ENCODE measurements at places on chromosomes 4 and X. TPM values are rescaled to one million over a fixed set of nuclear protein-coding genes. Genes with fewer than 3 reads are reported as not detected.

DNA sequence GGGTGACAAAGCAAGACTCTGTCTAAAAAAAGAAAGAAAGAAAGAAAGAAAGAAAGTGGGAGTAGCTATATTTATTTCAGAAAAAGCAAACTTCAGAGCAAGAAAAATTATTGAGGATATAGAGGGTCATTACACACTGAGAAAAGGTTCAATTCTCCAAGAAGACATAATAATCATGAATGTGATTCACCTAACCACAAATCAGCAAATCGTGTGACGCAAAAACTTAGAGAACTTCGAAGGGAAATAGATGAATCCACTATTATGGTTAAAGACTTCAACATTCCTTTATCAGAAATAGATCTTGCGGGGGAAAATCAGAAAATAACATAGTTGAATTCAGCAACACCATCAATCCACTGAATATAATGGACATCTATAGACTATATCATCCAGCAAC is 219.3 kb upstream of the LDB2 start:
- DNase-seq, result no peak

The AR gene
- total RNA-seq, result 17.8 TPM

The HELT gene
- total RNA-seq, result not detected

The CCDC160 gene
- total RNA-seq, result not detected

DNA sequence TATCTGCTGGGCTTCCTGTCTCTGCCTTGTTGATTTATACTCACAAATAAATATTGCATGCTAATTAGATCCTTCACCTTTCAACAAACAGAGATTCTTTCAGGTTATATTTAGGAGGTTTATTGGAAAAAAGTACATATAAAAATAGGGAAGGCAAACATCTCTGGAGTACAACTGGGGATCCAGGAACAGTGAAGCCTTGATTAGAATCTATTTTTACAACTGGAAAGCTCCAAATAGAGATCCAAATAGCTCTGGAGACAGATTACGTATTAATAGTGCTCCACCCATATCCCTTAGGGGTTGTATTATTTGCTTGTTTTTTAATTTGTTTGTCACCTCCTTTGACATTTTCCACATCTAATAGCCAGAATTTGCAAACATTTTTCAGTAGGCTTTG is 46.9 kb upstream of the MAP9 start:
- DNase-seq, result no peak

The INTS6L gene
- total RNA-seq, result 3.7 TPM

DNA sequence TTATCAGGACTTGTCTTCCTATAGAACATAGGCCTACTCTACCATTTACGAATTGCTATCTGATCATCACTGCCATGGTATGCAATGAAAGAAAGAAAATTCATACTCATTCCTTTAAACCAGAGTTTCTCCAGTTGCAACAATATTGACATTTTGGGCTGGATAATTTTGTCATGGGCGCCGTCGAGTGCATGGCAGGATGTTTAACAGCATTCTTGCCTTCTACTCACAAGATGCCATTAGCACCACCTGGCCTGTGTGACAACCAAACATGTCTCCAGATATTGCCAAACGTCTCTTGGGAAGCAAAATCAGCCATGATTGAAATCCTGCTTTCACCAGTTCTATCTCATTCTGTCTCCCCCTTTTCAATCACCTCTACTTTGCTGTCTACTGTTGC is 63.6 kb upstream of the ARHGAP24 start:
- no peak for DNase-seq

The ATP2B3 gene
- not detected for total RNA-seq

DNA sequence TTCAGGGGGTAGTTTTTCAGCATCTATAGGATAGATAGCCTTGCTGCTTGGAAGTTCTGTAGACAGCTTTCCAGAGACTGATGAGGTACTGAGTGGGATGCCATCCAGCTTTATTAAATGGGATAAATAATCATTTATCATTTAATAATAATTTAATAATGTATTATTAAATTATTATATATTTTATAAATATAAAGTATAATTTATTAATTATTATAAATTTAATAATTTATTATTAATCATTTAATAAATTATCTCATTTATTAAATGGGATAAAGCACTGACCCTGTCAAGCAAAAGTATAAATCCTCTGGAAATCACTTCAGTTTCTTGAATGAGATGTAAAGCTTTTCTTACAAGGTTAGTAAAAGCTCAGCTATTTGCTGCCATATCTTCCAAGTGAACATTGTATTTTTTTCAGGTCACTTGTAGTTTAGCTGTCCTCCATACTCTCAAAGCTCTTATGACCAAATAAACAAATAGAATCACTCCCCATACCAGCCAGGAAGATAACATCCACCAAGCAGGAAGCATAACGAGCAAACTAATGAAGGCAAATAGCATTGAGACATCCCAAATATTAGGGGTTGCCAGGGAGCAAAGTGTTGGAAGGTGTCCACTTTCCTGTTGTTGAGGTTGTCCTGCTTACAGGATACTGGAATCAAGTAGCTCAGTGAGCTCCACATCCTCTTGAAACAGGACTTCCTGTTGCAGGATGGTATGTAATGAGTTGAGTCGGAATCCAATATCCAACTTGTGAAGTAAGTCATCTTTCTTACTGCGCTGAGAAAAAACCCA is 88.9 kb downstream of the ZNF674 start:
- DNase-seq, result no peak

The GPC4 gene
- total RNA-seq, result 1.0 TPM

The ARAP2 gene
- total RNA-seq, result 2.1 TPM

GRCh38 chr4:20126906-20127305 is 124.8 kb upstream of the SLIT2 start:
- no peak for DNase-seq

GRCh38 chr4:43112139-43112538 is 219.6 kb downstream of the GRXCR1 start:
- no peak for DNase-seq

- no peak for DNase-seq
These were observed 142.1 kb upstream of the FTHL17 start for GRCh38 chrX:31213941-31214340.

The SLC2A9 gene
- total RNA-seq, result 1.2 TPM

GRCh38 chr4:73189274-73189810 is 69.3 kb downstream of the ANKRD17 start:
- DNase-seq, result no peak

GRCh38 chr4:155749041-155749440 is 9.8 kb upstream of the GUCY1B1 start:
- DNase-seq, result no peak

- no peak for DNase-seq
These were observed 11.3 kb downstream of the PNCK start for GRCh38 chrX:153662266-153662665.

The WDR17 gene
- total RNA-seq, result 0.52 TPM

GRCh38 chr4:115424852-115425251 is 311.4 kb upstream of the NDST4 start:
- DNase-seq, result peak; percentile 2

DNA sequence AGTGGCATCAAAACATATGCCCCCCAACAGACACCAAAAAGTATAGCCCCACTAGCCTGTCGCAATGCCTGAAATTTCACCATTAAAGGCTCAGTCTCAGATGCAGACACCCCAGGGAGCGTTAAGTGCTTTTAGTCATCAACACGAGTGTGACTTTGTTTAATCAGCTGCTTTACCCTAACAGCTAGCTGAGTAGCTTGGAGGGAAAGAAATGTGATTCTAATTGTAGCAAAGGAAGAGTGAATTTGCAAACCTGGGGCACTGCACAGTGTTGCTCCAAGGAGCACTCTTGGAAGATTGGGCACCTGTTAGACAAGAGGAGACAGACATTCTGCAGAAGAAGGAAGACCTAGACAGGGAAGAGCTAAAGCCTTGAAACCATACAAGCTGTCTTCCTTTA is 145.1 kb downstream of the BEND2 start:
- no peak for DNase-seq

The FAM9B gene
- not detected for total RNA-seq

- DNase-seq, result no peak
These were observed 410.6 kb downstream of the HNRNPD start for GRCh38 chr4:81963015-81963762.

DNA sequence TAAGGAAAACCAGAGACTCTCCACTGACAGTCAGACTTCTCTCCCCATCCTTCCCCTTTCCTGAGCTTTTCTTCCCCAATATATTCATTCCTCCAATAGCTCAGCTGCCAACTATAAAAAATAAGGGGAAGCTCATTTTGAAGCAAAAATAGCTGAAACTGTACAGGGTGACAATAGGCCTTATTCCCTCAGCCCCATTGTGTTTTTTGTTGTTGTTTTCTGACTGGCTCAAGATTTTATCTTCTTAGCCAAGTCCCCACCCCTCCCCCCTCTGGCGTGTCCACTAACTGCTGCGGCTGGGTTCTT is 26.2 kb downstream of the PRPS1 start:
- no peak for DNase-seq

The PNMA6A gene
- total RNA-seq, result 11.8 TPM

The CACNA1F gene
- total RNA-seq, result not detected

DNA sequence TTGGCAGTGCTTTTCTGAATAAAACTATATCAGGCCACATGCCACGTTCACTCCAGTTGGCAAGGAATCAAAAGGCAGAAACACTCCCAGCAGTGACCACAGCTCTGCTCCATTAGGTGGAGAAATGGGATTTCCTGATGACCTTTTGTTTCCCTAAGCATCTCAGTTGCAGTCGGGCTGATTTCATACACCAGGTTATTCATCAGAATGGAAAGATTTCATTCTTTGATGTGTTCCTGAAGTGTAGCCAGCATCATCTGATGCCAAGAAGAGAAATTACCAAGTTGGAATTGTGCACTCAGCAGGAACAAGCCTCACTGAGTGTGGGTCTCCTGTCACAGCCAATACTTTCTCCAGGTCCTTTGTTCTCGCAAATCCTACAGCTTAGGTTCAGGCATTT is 193.7 kb downstream of the SPATA18 start:
- DNase-seq, result no peak

The KLB gene
- total RNA-seq, result 0.75 TPM

The ACE2 gene
- total RNA-seq, result not detected

The PRKX gene
- 17.5 TPM for total RNA-seq

The PDE5A gene
- 2.5 TPM for total RNA-seq

The C4orf17 gene
- not detected for total RNA-seq

DNA sequence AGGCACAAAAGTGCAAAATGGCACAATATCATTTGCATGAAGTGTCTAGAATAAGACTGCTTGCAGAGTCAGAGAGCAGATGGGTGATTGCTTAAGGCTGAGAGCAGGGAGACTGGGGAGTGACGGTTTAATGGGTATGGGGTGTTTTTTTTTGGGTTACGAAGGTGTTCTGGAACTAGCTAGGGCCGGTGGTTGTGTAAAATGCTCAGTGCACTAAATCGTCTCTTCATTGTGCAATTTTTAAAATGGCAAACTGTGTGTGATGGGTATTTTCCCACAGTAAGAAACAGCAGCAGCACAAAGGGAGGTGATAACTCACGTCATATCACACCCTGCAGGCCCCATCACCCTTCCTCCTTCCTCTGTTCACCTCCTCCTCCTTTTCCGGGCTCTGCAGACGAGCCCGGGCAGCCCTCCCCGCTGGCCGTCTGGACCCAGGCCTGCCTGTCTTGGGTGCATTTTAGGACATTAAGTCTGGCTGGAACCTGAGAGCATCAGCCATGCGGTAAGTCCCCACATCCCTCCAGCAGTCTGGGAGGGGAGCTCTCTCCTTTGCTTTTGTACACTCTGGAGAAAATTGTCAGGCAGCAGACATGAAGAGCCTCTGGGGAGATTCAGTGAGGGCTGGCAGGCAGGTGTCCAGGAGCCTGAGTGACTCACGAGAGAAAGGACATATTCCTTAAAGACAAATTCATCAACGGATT is 42.7 kb downstream of the ASMT start:
- DNase-seq, result no peak

The SH3TC1 gene
- total RNA-seq, result 8.0 TPM

The XK gene
- 0.26 TPM for total RNA-seq

- peak; percentile 84 for DNase-seq
These were observed 96.6 kb upstream of the BANK1 start for GRCh38 chr4:101693842-101694398.

The GATB gene
- total RNA-seq, result 41.2 TPM

The ADAM29 gene
- not detected for total RNA-seq

- no peak for DNase-seq
These were observed 240.7 kb downstream of the COX18 start for GRCh38 chr4:72828864-72829263.

GRCh38 chrX:110228453-110228852 is 89.4 kb downstream of the AMMECR1 start:
- no peak for DNase-seq

DNA sequence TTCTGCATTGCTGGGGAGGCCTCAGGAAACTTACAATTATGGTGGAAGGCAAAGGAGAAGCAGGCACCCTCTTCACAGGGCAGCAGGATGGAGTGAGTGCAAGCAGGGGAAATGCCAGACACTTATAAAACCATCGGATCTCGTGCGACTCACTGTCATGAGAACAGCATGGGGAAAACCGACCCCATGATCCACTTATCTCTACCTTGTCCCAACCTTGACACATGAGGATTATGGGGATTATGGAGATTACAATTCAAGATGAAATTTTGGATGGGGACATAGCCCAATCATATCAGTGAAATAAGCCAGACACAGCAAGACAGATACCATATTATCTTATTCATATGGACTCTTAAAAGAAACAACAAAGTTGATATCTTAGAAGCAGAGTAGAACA is 134.9 kb downstream of the C4orf33 start:
- no peak for DNase-seq

GRCh38 chrX:129655547-129656249 is 942 bp upstream of the APLN start:
- DNase-seq, result no peak

GRCh38 chr4:83266689-83267088 is 17.9 kb downstream of the COQ2 start:
- no peak for DNase-seq

Data from Caki2 (cell line).